ENCODE measurements at places on chromosomes 1 and 21.

GRCh38 chr1:212470059-212470458 is 37.3 kb downstream of the NENF start:
- no peak for DNase-seq

- no peak for DNase-seq
Measured at GRCh38 chr21:38824124-38824822, 18.5 kb downstream of the ETS2 start.

GRCh38 chr1:44559330-44559729 is 115.0 kb downstream of the TMEM53 start:
- no peak for DNase-seq

DNA sequence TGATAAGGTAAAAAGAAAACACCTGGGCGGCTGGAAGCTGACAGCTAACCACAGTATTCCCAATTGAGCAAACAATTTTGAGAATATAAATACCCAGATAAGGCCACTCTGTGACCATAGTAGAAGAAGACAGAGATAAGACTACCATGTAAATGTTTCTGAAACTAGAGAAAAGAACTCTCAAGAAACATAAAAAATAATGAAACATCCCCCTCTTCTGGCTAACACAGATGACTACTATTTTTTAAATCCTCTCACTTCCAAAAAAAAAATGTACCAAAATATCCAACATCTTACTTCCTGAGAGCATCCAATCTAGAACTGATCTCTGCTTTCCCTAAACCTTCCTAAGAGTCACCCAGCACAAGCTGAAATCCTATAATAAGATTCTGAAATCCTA is 125.9 kb downstream of the HFM1 start:
- DNase-seq = no peak

GRCh38 chr1:19254416-19254815 is 2.8 kb downstream of the MRTO4 start:
- no peak for DNase-seq

DNA sequence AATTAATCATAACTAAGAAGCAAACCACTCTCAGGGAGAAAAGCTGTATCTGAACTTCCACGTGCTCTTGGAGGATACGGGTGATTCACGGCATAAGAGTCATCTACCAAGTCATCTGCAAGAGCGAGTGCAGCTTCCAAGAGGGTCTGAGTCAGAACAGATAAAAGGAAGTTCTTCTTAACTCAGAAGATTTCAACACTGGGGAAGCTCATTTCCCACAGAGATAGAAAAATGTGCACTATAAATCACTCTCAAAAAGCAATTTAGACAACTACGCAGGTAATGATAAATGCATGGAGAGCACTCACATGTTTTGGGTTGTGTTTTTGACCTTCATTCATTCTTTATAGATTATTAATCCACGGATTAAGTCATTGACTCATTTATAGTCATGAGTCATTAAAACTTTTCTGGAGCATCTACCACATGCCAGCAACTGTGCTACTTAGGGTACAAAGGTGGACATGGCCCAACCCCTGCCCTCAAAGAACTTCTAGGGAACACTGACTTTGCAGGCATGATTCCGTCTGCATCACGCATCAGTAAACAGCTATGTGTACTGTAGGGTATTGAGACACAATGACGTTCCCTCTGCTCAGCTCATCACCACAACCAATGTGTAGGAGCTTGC is 20.8 kb downstream of the KCNJ15 start:
- no peak for DNase-seq

GRCh38 chr1:230220907-230221306 is 153.9 kb downstream of the GALNT2 start:
- DNase-seq = no peak

DNA sequence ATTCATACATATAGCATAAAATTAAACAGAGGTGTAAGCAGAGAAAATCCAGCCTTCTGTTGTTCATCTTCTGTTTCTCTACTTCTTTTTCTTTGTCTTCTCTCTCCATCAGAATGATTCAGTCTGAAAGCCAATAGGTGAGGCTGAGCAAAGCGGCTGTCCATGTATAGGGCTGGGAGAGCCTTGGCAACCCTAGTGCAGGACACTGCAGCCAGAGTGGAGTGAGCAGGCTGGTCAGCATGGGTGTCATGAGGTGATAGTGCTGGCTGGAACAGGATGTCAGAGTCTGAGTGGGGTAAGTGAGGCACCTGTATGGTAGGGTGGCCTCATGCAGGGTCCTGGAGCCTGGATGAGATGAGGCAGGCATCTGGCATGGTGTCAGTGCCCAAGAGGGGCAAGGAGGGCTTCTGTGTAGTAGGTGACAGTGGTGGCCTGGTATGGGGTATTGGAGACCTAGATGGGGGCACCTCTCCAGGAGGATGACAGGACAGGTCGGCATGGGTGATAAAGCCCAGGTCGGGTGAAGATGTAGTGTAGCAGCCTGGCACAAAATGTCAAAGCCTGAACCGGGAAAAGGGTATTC is 45.5 kb upstream of the GTF2B start:
- DNase-seq = no peak

DNA sequence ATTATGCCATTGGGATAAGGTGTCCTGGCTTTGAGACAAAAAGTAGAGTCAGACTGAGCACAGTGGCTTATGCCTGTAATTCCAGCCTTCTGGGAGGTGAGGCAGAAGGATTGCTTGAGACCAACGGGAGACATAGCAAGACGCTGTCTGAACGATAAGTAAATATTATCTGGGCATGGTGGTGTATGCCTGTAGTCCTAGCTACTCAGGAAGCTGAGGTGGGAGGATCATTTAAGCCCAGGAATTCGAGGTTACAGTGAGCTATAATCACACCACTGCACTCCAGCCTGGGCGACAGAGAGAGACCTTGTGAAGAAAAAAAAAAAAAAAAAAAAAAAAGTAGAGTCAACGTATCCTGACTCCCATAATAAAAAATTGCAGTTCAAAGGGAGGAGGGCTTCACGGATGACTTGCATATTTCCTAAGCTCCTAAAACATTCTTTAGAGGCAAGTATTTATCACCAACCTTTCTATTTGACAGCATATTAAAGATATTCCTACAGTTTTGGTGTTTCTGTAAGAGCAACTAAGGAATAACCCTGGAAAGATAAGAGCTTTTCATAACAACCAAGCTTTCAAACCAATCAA is 141.2 kb downstream of the SLC44A5 start:
- DNase-seq = no peak

GRCh38 chr1:187961895-187962294 is 1133.1 kb downstream of the PLA2G4A start:
- no peak for DNase-seq

DNA sequence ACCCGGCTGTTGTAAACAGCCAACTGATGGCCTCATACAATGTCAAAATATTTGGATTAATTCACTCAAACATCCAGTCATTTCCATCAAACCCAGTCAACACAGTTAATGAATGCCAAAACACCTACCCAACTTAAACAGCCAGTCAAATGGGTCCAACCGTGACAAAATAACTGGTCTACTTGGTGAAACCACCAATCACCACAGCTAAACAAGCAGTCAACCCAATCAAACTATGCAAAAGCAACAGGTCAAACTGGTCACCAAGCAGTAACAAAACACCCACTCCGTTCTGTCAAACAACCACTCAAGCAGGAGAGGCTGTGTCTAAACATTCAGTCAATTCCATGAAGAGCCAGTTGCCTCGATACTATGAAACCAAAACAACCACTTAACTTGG is 119.2 kb downstream of the FOXD2 start:
- no peak for DNase-seq

- no peak for DNase-seq
Measured at GRCh38 chr1:59986516-59987310, 60.1 kb upstream of the CYP2J2 start.

GRCh38 chr1:215825056-215825455 is 258.0 kb downstream of the KCTD3 start:
- DNase-seq = no peak

DNA sequence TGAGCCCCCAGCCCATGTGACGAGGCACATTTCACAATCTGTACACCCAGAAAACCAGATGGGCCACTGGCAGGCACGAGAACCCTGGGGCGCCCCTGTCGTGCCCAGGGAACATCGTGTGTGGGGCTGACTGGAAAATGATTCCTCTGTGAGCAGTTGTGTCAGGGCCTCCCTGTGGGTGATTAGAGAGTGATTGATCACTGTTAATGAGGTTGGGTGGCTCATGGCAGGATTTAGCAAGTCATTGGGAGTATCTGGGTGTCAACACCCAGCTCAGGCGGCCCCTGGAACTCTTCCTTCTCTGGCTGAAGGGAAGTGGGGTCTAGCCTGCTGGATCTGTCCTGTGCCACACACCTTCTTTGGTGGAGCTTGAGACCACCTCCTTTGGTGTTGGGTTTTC is 5.7 kb downstream of the GRHL3 start:
- DNase-seq = no peak

DNA sequence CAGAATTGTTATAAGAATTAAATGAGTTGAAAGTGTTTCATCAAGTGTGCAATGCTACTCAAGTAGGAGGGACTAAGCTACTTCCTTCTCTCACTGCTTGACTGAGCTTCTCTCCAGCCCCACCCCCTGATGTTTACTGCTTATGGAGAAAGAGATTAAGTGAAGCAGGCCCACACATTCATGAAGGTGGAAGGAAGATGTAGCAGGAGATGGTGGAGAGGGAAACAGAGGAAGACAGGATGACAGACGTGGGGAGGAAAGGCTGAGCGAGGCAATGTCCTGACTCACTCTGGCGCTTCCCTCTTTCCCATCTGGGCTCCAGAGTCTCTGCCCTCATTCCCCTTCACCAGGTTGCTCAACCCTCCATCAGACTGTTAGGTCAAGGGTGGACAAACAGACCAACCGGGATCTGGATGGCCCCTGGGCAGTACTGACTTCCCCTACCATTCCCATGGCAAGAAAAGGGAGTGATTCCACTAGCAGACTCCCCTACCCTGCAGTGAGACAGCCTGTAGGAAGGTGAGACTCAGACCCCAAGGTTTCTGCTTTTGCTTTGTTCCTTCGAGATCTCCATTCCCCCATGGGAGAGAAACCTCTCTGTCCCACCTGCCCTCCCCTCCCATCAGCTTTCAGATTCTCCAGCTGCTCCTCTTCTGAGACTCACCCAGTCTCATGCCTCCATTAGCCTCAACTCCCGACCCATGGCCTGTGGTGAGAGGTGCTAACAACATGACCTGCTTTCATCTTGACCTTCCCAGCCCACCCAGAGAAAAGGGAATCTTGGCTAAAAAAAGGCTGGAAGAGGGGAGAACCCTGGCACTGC is 3.1 kb upstream of the ARHGEF2 start:
- DNase-seq = no peak

GRCh38 chr1:13702425-13703127 is 2.6 kb downstream of the PRDM2 start:
- no peak for DNase-seq

DNA sequence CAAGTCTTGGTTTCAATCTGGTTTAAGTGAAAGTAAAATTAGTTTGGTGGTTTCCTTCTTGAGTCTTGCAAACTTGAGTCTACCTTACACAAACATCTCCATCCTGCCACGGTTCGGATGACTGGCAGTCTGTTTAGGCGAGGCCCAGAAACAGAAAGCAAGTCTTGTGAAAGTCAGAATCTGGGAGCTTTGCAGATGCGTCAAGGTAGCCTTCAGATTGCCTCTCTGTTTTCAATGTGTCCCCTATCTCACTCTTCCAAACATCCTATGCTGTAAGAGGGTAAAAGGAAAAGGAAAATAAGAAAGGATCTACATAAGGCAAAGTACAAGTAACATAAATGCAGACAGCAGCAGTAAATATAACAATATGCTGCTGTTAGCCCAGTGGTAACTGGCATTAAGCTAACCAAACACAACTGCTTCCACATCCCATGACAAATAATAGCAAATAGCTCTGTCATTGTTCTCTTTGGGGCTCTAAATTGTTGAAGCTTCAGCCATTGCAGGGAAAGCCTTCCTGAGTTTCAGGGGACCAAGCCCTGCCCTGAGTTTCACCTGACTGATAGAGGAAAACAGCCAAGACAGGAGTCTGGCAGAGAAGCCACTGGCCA is 26.2 kb upstream of the C1orf105 start:
- no peak for DNase-seq

DNA sequence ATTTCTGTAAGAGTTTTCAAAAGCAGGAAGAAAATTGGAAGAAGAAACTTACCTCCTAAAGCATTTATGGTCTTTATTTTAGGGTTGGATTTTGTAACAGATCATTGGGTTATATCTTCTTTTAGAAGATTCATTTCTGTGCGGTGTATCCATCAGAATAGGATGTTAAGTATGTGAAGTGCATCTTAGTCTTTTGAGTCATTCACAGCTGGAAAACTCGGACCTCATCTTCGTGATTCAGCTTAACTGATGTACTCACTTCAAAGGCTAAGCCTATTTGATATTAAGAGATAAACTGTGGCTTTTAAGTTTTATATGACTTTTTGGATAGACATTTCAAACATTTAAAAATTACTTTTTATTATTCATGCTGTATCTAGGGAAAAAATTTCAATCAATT is 56.3 kb downstream of the GIPC2 start:
- no peak for DNase-seq

DNA sequence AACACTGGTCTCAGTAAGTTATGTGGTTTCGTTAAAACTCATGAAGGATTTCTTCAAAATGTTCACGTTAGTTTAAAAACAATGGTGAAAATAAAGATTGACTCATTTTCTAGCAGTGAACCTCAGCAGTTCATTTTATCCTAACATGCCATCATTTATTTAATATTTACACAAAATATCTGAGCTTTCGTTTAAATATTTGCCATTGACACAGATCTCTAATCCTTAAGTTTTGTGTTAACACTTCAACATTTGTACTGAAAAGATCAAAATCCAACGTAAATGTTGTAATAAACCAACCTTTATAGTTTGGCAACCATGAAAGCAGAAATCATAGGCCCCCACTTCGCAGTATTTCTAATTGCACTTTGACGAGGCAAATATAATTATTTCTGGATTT is 1129.5 kb downstream of the PLA2G4A start:
- DNase-seq = no peak

DNA sequence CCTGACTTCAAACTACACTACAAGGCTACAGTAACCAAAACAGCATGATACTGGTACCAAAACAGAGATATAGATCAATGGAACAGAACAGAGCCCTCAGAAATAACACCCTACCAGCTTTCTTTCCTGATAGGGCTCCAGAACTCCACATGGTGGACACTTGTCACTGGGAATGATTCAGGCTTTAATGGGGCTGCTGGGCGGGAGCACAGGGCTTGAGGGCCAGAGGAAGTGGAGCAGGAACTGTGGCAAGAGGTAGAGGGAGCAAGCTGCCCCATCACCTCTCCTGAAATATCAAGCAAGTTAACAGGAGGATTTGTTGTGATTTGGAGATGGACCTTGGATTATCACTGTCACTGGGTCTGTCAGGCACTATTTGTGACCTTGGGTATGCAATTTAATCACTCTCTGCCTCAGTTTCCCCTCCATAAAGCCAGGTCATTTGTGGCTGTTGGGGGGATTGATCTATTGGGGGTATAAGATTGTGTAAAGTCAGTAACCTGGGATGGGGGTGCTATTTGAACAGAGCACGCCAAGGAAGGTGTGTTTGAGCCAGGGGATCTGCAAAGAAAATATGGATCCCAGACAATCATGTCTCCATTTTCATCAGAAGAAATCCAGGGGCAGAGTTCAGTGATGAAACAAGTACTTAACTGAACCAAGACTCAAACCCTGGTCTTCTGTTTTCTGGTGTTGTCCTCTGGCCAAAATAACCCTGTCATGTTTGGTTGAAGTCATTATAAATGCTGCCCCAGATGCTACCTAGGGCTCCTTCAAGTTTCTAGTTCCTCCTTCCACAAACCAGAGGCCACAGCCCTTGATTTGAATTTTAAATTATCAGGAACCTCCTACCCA is 25.2 kb downstream of the ETS2 start:
- DNase-seq = no peak

GRCh38 chr1:173020138-173020750 is 30.5 kb downstream of the TNFSF18 start:
- no peak for DNase-seq

GRCh38 chr1:117970252-117970651 is 40.7 kb downstream of the WDR3 start:
- no peak for DNase-seq
